ENCODE measurements at places on chromosomes 3 and 15. TPM values are rescaled to one million over a fixed set of nuclear protein-coding genes. Genes with fewer than 3 reads are reported as not detected.

- DNase-seq, result no peak
Observed at GRCh38 chr3:123936400-123936799, 24.6 kb downstream of the CCDC14 start.

DNA sequence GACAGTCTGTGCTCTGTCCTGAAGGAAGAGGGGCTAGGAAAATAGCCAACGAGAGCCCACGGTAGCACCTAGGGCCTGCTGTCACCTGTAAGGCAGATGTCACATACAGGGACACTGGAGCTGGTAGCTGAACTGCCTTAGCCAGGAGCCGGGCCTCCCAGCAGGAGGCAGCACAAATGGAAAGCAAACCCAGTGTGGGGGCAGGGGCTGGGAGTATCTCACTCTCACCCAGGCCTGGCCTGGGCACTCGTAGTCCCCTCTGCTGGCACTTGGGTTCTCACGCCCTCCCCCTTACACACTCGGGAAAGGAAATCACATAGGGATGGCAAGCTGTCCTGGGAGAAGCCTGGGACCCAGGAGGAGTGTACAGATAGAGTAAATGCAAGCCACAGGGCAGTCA lies 173.1 kb upstream of the CHRNA7 start:
- DNase-seq, result no peak

DNA sequence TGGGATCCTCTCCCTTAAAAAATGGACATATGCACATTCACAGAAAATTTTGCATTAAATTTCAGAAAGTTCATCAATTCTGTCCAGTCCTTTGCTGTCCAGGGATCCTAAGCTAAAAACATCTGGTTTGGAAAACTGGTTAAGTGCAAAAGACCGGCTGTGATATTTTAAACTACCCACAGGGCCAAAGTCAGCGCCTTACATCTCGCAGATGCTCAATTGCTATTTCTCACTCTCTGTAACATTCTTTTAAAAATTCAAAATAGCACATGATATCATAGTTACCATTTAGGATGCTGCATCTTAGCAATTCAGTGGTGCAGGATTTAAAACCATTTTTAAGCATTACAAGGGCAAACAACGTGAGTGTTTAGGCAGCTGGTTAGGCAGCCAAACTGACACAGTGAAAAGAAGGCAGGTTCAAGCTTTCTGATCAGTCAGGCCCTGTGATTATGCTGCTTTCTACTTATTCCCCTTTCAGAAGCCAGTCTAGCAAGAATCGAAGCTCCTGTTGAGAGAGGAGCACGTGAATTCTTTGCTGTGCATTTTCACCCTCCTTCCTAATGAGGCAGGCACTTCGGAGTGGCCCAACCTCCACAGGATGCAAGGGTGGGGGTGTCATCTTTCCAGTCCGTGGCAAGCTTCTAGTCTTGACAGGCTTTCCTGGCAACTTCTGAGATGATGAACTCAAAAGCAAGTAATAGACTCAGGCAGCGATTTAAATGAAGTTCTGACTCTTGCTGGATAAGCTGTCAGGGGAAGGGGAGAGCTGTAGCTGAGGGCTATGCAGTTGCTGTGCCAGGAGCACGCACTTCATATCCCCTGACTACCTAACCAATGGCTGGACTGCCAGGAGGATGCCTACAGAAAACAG lies 8.8 kb downstream of the PRICKLE2 start:
- DNase-seq, result no peak

GRCh38 chr15:41890050-41890690 lies 3.7 kb downstream of the SPTBN5 start:
- DNase-seq, result no peak

- DNase-seq, result no peak
Observed at GRCh38 chr3:179000144-179000543, 71.5 kb downstream of the ZMAT3 start.

The PLA2G4D gene
- not detected for total RNA-seq

The MED12L gene
- 7.5 TPM for total RNA-seq

The RASGRF1 gene
- 0.32 TPM for total RNA-seq

The WDR6 gene
- 283 TPM for total RNA-seq

The GOLGA6B gene
- total RNA-seq, result not detected

The CSPG5 gene
- 0.58 TPM for total RNA-seq
